Vagina (tissue), 2 donors: ENCODE measurements at places on chromosomes 1 and 21. TPM values are rescaled to one million over a fixed set of nuclear protein-coding genes. Genes with fewer than 3 reads are reported as not detected.
A peak's percentile ranks its signal among the peaks of the same experiment; 100 is the strongest.

- no peak overlapping the region for H3K27ac ChIP-seq
- no peaks in the 10 kb centered on the region for H3K4me1 ChIP-seq
- no peak overlapping the region for H3K4me3 ChIP-seq
- no peaks in the 10 kb centered on the region for H3K36me3 ChIP-seq
These were observed 48.0 kb downstream of the TEX35 start for GRCh38 chr1:178560871-178561376.

- DNase-seq: no peak
- H3K27ac ChIP-seq: no peak overlapping the region
These were observed 1211.6 kb upstream of the ADGRL4 start for GRCh38 chr1:80218112-80218511.

The WDR64 gene
- total RNA-seq: not detected

GRCh38 chr1:218467101-218468072, 122.3 kb downstream of the TGFB2 start:
- no peaks in the 10 kb centered on the region for H3K27me3 ChIP-seq
- H3K27ac ChIP-seq: peak overlapping the region; percentile 49
- DNase-seq: no peak
- H3K4me1 ChIP-seq: peaks cover 28% of the 10 kb centered on the region

The CA6 gene
- total RNA-seq: not detected

- no peak overlapping the region for H3K4me3 ChIP-seq
- no peaks in the 10 kb centered on the region for H3K36me3 ChIP-seq
- no peaks in the 10 kb centered on the region for H3K27me3 ChIP-seq
- H3K4me1 ChIP-seq: peaks cover 16% of the 10 kb centered on the region
- no peak for DNase-seq
These were observed 13.8 kb downstream of the LYST start for GRCh38 chr1:235852887-235853286.

The TSPEAR gene
- not detected for total RNA-seq

The LYPD8 gene
- total RNA-seq: not detected

DNA sequence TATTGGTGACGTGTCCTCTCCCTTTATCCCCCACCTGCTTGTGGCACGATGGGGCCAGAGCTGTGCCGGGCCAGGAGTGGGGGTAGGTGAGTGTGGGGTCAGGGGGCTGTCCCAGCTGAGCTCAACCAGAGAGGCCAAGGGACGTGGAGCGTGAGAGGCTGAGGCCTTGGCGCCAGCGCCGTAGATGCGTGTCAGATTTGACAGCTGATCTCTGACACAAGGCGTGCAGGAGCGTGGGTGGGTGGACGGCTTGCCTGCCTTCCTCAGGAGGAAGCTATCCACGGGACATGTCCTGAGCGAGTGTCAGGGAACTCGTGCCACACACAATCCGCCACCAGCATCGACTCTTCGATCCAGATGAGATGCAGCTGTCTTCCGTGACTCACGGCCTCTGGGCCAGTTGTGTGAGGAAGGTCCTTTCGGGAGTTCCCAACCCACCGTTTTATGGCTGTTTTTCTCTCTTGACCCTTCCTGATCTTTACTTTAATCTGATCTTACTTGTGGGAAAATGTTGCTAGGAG, 56.7 kb downstream of the SPSB1 start:
- peak overlapping the region; percentile 42 for H3K27ac ChIP-seq
- no peaks in the 10 kb centered on the region for H3K27me3 ChIP-seq
- DNase-seq: no peak
- no peak overlapping the region for H3K4me3 ChIP-seq
- peaks cover 77% of the 10 kb centered on the region for H3K4me1 ChIP-seq

DNA sequence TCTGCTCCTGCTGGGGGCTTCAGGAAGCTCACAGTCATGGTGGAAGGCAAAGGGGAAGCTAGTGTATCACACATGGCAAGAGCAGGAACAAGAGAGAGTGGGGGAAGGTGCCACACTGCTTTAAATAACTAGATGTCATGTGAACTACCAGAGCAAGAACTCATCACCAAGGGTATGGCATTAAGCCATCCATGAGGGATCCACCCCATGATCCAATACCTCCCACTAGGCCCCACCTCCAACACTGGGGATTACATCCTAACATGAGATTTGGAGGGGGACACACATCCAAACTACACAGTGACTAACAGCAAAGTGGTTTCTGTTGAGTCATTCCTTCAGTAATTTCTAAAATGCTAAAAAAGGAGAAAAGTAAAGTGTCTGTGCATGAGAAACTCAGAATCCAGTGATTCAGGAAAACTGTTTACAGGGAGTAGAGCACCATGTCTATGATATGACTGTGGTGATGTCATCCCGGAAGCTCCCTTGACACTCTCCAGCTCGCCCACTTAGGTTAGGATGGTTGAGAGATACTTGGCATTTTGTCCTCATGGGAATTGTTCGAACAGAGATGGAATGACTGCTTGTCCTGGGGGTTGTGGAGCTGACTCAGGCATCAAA, 50.3 kb downstream of the CHD1L start:
- no peaks in the 10 kb centered on the region for H3K27me3 ChIP-seq
- no peak for DNase-seq
- no peaks in the 10 kb centered on the region for H3K36me3 ChIP-seq
- peaks cover 17% of the 10 kb centered on the region for H3K4me1 ChIP-seq
- H3K27ac ChIP-seq: peak overlapping the region; percentile 40
- no peak overlapping the region for H3K4me3 ChIP-seq

DNA sequence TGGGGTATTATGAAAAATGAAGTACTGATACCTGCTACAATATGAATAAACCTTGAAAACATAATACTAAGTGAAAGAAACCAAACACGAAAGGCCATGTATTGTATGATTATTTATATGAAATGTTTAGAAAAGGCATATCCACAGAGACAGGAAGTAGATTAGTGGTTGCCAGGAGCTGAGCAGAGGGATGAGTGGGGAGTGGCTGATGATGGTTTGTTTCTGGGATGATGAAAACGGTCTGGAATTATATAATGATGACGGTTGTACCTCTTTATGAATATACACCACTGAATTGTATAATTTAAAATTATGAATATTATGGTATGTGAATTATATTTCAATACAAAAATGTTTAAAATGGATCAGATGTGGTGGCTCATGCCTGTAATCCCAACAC, 63.8 kb upstream of the MPC2 start:
- no peak overlapping the region for H3K4me3 ChIP-seq
- H3K27me3 ChIP-seq: no peaks in the 10 kb centered on the region
- no peak for DNase-seq
- H3K27ac ChIP-seq: no peak overlapping the region
- no peaks in the 10 kb centered on the region for H3K4me1 ChIP-seq

The CSMD2 gene
- 0.25 TPM for total RNA-seq

GRCh38 chr1:183090391-183091006, 67.3 kb downstream of the LAMC1 start:
- no peak overlapping the region for H3K4me3 ChIP-seq
- H3K27ac ChIP-seq: peak overlapping the region; percentile 46
- no peaks in the 10 kb centered on the region for H3K36me3 ChIP-seq
- no peak for DNase-seq
- no peaks in the 10 kb centered on the region for H3K27me3 ChIP-seq

The SYTL1 gene
- 56.2 TPM for total RNA-seq

GRCh38 chr1:7549277-7550161, 221.6 kb upstream of the VAMP3 start:
- no peaks in the 10 kb centered on the region for H3K27me3 ChIP-seq
- no peaks in the 10 kb centered on the region for H3K36me3 ChIP-seq
- H3K4me1 ChIP-seq: peaks cover 32% of the 10 kb centered on the region
- DNase-seq: no peak
- no peak overlapping the region for H3K4me3 ChIP-seq

The FCRL6 gene
- not detected for total RNA-seq

GRCh38 chr1:116232989-116233514, 121.9 kb downstream of the MAB21L3 start:
- no peak overlapping the region for H3K4me3 ChIP-seq
- no peaks in the 10 kb centered on the region for H3K36me3 ChIP-seq
- no peak overlapping the region for H3K27ac ChIP-seq

DNA sequence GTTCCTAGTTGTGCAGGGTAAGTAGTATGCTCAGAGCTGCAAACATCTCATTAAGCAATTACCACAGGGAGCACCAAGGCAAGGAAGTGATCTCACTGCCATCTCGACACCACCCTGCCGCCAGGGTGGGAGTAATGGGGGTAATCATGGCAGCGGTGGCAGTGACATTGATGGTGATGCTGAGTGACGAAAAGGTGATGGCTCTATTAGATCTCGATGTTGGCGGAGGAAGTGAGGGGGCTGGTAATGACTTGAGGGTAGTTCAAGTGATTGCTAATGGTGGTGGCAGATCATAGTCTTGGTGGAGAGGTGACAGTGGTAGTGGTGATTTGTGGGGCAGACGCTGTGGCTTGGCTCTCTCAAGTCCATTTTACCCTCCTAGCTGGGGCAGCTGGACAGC, 25.4 kb upstream of the TENT5B start:
- H3K4me1 ChIP-seq: no peaks in the 10 kb centered on the region
- DNase-seq: no peak
- H3K27ac ChIP-seq: no peak overlapping the region
- no peak overlapping the region for H3K4me3 ChIP-seq
- no peaks in the 10 kb centered on the region for H3K36me3 ChIP-seq
- H3K27me3 ChIP-seq: no peaks in the 10 kb centered on the region

DNA sequence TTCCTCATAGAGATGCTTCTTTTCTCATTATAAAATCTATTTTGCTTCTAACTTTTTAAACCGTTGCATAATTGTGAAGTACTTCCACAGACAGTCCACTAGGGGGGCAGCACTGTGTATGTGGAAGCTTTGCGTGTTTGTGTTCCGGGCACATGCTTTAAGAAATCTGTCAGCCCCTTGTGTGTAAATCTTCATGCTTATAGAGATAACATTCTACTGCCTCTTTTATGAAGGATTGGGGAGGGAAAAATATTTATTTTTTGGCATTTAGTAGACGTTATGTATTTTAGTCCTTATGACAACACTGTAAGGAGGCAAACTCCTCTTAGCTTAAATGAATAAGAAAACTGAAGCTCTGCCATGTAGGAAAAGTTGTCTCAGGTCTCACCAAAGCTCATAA, 157.3 kb upstream of the PTGFR start:
- no peak overlapping the region for H3K4me3 ChIP-seq
- no peaks in the 10 kb centered on the region for H3K4me1 ChIP-seq

DNA sequence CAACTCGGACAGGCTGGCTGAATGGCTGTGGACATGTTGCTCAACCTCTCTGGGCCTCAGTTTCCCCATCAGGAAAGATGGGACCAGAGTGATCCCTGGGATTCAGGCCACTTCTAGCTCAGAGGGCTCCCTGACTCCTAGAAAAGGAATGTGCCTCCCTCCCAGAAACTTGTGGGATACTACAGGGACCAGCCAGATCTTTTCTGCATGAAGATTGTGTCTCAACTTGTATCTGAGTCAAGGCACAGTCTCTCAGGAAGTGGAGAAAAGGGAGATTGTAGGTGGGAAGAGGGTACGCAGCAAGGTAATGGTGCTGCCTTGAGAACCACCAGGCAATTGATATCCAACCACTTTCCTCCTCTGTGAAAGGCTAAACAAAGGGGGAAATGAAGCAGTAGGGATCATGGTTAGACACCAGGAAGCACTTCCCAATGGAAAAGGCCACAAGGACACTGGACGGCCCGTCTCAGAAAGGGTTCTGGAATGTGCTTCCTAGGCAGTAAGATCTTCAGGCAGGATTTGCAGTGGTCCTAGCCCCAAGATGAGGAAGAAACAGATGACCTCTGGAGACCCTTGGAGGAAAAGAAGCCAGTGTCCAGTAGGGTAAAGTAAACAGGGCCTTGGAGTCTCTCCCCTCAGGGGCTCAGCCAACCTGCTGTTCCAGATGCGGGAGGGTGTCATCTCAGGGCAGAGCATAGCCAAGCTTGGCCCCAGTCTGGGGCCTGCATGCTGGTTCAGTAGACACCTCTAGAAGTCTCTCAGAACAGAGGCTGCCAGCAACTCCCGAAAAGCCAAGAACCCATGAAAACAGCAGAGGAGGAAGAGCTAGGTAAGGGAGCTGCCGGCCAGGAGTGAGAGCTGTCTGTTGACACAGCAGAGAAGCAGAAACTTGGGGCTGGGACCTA, 16.8 kb downstream of the IFFO2 start:
- H3K36me3 ChIP-seq: no peaks in the 10 kb centered on the region
- H3K4me3 ChIP-seq: no peak overlapping the region
- no peaks in the 10 kb centered on the region for H3K27me3 ChIP-seq
- peak overlapping the region; percentile 16 for H3K27ac ChIP-seq

DNA sequence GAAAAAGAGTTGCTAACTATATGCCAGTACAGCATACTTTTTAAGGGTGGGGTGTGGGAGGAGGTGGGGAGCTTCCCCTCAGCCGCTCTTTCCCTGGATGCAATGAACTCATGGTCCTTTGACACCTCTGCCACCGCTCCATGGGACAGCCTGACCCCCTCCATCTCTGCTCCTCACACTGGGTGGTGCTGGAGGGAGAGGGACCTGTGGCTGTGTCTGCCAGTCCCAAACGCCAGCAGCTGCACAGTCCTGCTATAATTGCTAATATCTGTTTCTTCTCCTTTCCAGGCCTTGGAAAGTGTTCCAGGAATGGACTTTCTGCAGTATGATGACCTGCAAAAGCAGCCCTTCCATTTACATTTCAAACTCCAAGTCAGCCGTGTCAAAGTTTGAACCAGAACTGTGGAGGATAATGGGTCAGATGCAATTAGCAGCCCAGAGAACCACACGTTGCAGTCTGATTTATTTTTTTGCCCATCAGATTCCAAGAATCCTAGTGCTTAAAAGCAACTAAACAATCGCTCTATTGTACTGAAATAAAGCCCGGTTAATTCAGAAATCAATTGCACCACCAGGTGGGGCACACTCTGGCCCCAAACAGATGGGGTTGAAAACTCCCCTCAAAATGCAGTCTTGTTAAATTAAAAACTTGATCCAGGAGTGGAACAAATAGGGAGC, 160.7 kb upstream of the LMO4 start:
- no peak for DNase-seq
- no peaks in the 10 kb centered on the region for H3K27me3 ChIP-seq
- no peak overlapping the region for H3K27ac ChIP-seq
- no peaks in the 10 kb centered on the region for H3K36me3 ChIP-seq
